Testis (tissue), 5 donors: ENCODE measurements at places on chromosomes 2 and 18.

GRCh38 chr2:17799301-17800120 is 16.7 kb upstream of the MSGN1 start:
- no peak for DNase-seq

GRCh38 chr2:134715932-134716643 is 2.7 kb downstream of the TMEM163 start:
- no peak for DNase-seq

GRCh38 chr2:134846213-134846612 is 7.8 kb downstream of the ACMSD start:
- DNase-seq, result no peak

GRCh38 chr2:150531591-150531990 is 44.1 kb upstream of the RND3 start:
- DNase-seq, result no peak

DNA sequence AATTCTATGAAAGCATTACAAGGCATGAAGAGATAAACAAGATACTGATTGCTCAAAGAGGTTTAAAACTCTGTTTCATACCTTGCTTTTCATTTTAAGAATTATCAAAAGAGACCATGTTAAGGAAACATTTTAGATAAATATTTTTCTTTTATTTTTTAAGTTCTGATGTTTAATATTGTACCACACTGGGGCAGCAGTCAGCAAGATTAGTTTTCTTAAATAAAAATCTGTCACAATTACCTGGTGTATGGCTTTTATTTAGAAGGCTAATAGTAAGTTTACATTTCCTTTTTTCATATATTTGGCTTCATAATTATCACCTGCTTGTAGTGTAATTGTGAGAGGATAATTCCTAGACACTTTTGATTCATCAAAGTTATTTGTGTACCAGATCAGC is 46.4 kb downstream of the ZNF804A start:
- no peak for DNase-seq

- no peak for DNase-seq
These were observed 22.2 kb downstream of the EFR3B start for GRCh38 chr2:25063876-25064660.

DNA sequence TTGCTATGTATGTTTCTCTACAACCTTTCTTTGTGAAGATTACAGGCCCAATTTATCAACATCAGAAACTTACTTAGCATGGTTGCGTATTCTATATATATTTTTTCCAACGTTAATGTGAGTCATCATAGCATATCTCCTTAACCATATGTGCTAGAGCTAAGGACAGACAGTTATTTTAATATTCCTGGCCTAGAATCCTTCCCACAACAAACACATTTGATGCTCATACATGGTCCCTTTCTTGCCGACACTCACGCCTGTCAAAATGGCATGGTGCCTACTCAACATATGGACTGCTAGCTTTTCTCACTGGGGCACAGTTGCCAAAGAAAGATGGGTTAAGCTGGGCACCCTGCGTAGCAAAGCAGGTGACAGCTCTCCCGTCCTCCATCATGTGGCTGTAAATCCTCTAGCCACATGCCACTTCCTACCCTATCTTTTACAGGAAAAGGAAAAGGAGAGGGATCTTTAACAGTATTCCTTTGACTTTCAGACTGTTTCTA is 75.2 kb upstream of the GALNT5 start:
- DNase-seq, result no peak

DNA sequence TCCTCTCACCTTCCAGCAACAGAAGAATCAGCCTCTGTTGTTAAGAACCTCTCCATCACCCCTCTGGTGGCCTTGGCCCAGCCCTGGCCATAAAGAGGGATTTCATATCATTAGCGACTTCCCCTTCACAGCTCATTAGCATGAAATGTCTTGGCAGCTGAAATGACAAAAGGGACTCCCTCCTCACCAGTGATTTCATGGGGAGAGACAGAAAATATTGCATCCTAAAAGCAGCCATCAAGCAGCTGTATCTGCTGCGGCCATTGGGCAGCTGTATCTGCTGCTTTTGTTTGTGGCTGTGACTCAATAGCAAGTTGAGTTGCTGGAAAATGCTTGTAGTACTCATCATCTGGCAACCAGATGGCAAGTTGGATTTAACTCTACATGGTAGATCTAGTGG is 105.9 kb upstream of the RMDN2 start:
- DNase-seq, result no peak

GRCh38 chr18:8797206-8797605 is 91.8 kb downstream of the MTCL1 start:
- DNase-seq, result no peak

GRCh38 chr2:42523341-42523740 is 29.6 kb upstream of the KCNG3 start:
- DNase-seq, result no peak

DNA sequence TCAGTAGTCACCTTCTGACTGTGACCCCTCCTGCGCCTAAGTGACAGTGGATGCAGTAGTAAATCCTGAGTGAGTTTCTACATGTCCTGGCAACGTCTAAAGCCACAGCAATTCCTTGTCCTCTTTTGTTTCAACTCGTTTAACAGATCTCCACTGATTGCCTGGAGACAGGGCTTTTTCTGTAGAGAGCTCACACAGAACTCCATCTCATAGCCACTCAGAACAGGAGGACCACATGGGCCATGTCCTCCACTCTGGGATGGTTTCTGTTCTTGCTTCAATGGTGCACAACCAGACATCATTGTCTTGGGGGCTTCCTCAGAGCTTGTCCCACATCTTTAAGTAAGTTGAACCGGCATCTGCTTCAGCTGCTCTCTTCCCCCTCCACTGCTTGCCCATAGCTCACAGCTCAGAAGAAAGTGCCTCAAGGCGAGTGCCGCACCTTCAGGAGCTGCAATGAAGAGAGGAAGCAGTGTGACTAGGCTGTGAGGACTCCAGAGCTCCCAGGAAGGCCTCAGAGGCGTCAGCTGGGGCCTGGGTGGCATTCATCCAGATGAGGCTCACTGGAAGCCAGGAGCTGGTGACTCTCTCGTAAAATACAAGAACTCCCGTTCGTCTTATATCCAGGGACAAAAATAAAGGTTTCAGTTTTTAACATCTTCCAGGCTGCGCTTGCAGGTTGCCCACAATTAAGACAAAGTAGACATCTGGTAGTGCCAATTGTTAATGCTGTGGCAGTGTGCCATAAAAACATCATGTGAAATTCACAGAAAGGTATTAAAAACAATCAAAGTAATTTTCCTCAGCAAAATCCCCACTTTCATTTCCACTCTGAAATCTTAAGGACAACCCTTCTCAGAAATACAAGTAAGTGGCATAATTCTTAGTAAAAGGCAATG is 37.3 kb downstream of the ST3GAL5 start:
- peak; percentile 36 for DNase-seq

- no peak for DNase-seq
These were observed 156.1 kb downstream of the MYO1B start for GRCh38 chr2:191401287-191401686.

- DNase-seq, result no peak
These were observed 153.5 kb downstream of the PXDN start for GRCh38 chr2:1590596-1591460.

GRCh38 chr18:45415614-45416013 is 199.7 kb upstream of the SLC14A2 start:
- no peak for DNase-seq

DNA sequence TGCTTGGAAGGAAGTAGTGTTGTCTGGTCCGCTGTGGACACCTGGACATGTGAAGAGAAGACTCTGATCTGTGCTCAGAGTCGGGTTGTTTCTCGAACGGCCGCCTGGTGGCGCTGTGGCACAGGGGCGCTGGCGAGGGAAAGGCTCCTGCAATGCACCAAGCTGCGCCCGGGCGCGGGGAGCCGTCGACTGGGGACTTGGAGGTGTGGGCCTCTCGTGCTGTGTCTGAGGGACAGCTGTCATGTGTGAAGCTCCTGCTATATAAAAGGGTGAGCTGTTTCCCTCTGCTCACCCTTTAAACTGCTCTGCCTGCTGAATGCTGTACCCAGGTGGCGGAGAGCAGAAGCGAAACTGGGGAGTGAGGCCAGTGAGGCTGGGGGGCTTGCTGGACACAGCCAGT is 44.0 kb downstream of the GNAL start:
- DNase-seq, result peak; percentile 84

DNA sequence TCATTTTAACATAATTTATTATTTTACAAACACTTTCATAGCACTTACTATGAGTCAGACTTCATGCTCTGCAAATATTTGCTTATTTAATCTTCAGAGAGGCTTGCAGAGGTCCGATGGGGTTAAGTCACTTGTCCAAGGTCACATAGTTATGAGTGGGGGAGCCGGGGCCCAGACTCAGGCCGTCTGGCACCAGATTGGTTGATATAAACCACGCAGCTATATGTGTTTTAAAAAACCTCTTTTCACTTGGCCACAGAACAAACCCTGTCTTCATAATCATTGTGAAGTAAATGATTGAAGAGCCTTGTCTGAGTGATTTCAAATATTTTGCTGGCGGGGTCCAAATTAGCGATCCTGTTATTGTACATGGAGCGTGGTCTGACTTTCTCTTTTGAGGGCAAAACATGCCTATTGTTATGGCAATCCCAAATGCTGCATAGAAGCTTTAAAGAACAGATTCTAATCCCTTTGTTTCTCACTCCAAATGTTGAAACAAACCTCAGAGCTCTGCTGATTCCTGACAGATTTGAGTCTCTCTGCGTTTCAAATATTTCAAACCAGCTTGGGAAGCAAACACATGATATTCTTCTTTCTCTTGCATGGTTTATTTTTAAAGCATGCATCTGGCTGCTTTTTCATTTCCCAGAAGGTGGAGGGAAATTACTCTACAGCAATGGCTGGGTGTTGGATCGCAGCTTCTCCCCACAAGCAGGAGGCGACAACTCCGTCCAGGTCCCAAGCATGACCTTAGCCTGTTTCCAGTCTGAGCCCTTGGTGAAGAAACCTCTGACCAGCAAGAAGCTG is 142.4 kb downstream of the DDX1 start:
- no peak for DNase-seq

DNA sequence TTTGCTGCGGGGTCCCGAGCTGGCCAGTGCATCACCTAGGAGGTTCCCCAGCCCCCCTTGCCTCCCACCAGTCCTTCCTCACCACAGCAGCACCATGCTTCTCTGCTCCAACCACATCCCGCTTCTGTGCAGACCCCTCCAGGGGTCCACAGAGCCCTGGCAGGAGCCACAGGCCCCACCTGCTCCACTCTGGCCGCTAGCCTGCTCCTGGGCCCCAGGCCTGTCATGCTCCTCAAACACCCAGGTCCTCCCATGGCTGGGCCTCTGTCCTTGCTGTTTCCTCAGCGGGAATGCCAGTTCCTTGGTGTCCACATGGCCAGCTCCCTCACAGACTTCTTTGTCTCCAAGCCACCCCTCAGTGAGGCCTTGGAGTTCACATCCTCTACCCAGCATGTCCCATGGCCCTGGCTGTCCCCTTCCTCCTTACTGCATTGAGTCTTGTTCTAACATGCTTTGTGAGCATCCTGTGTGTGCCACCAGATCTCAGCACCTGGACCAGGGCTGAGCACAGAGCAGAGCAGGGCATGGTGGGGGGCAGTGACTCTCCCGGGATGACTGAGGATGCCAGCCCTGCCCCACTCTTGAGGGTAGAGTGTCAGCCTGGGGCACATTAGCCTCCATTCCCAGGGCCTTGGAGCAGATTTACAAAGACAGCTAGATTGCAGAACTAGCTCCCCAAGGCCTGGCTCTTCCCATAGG is 201.0 kb upstream of the HS6ST1 start:
- DNase-seq, result no peak

- peak; percentile 62 for DNase-seq
These were observed 16.3 kb upstream of the GTF2A1L start for GRCh38 chr2:48601349-48601748.

- DNase-seq, result no peak
These were observed 116.6 kb downstream of the SRBD1 start for GRCh38 chr2:45494275-45494977.

DNA sequence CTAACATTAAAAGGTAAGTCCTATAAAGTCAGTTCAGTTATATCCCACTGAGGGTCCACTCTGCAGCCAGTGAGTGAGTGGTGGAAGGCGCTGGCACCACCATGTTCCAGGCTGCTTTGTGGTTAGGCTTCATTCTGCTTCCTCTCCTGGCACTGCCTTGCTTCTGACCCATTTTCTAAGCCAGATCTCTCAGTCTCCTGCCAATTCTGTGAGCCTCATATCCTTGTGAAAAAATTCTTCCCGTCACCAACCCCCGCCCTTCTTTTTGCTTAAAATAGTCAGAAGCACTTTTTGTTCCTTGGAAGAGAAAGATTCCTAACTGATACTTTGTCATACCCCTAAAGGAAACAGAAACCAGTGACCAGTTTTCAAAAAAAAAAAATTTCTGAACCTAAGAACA is 139.8 kb upstream of the NCK2 start:
- peak; percentile 82 for DNase-seq

DNA sequence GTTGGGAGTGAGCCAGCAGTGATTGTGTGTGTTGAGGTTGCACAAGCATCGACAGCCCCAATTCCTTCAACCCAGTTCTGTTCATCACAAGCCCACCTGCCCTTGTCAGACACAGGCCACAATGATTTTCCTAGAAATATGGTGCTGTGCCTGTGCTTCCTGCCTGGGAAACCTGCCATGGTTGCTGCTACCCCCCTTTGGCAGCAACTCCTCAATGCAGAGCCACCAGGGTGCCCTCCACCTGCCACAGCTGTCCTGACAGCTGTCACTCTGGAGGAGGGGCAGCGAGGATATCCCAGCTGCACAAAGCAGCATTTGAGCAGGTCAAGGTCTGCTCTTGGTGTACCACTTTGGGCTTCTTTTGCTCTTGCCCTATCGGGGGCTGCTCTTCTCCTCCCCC is 27.1 kb downstream of the SMIM21 start:
- DNase-seq, result no peak

DNA sequence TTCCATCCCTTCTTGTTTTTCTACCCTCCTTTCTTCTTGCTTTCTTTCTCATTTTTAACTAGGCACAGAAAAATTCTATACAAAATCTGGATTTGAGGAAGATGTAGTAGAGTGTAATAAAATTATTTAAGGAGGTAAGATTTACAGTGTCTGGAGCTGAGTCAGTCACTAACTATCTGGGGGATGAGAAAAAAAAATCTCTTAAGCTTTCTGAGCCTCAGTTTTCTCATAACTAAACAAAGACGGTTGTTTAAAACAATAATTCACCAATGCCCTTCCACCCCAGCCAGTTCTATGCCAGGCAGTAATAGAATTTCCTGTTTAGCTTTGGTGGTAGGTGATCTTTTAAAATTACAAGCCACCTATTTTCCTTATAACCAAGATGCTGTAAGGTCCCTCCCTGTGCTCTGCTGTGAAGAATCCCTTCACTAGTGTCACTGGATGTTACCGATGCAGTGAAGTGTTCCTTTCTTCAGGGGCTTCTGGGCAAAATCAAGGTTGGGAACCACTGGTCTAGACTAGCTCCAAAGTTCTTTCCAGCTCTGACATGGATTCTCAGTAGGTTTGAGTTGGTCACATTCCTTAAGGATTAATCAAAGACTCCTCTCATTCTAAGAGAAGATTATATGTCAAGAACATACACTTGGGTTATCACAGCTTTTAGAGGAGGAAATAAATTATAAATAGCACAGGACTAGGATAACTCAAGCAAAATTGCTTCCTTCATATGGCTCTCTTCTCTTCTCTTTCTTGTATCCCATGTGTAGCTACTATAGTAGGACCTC is 289.0 kb downstream of the CDH2 start:
- no peak for DNase-seq

GRCh38 chr2:188316342-188316741 is 24.7 kb downstream of the GULP1 start:
- no peak for DNase-seq

- DNase-seq, result no peak
These were observed 379.7 kb downstream of the RND3 start for GRCh38 chr2:150107816-150108215.
